ENCODE measurements at places on chromosomes 2 and 18.

DNA sequence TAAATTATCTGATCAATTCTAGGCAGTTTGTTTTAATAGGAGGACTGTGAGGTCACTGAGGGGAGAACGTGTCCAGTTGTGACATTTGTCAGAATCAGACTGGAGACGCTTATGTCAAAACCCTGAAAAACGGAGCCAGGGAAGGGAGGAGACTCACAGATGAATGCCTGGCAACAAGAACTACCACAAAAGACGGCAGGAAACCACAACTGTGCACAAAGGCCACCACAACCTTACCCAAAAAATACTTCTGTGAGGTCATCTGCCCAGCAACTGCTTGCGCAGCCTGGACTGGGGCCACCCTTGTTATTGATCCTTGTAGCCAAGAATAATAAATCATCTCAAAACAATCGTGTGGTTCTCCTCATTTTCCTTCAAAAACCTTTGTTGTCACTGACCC, 173.0 kb upstream of the ALKAL2 start:
- DNase-seq, result no peak

- DNase-seq, result no peak
Observed at GRCh38 chr2:120418174-120418787, 72.3 kb downstream of the INHBB start.

DNA sequence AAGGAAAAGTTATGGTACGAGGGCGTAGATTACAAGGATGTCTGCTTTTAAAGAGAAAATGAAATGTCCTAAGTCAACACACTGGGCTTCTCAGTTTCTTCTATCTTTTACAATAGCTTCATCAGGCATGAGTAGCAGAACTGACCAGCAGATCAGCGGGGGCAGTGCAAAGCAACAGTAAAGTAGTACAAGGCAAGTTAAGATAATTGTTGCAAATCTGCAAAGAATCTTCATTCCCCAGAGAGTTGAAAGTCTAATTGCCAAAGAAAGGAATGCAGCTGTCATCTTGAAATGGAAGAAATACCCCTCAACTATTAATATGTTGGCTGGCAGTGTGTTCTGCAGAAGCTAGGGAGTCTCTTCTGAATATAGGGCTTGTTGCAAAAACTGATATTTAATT, 60.2 kb upstream of the SLC39A10 start:
- DNase-seq, result no peak

- DNase-seq, result no peak
Observed at GRCh38 chr18:35186291-35187034, 54.4 kb upstream of the ZNF397 start.

GRCh38 chr2:178066890-178067669, 5.5 kb downstream of the PDE11A start:
- DNase-seq, result no peak
